ENCODE measurements at places on chromosomes 13 and 19. TPM values are rescaled to one million over a fixed set of nuclear protein-coding genes. Genes with fewer than 3 reads are reported as not detected.

DNA sequence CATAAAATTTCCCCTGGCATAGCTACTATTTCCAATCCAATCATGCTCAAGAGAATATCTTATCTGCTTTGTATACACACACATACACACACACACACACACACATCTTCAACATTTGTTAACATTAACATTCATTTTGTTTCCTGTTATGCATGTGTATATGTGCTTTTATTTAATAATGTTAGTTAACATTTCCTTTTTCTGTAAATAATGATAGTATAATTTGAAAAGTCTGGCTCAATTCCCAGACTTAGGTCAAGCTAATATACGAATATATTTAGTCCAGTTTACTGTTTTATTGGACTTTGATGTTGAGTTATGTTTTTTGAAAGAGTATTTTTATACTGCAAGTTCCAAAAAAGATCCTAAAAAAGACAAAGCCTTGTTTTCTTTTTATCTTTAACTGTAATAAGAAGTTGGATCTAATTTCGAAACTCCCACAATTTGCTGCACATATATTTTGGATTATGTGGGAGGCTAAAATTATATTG is 1072.4 kb downstream of the EFNB2 start:
- no peaks in the 10 kb centered on the region for H3K36me3 ChIP-seq
- no peak overlapping the region for H3K4me3 ChIP-seq
- H3K27ac ChIP-seq: no peak overlapping the region

GRCh38 chr13:80510686-80511085 is 169.8 kb upstream of the SPRY2 start:
- no peaks in the 10 kb centered on the region for H3K36me3 ChIP-seq
- no peak overlapping the region for H3K27ac ChIP-seq
- no peak overlapping the region for H3K4me3 ChIP-seq
- H3K4me1 ChIP-seq: no peaks in the 10 kb centered on the region

The CPT1C gene
- 2.6 TPM for polyA plus RNA-seq

The BAX gene
- polyA plus RNA-seq: 141 TPM

The TPM4 gene
- 132 TPM for polyA plus RNA-seq

Measured in kidney (tissue), 22 donors.